ENCODE measurements at places on chromosomes 16 and 17.

GRCh38 chr16:84730406-84731106 is 30.8 kb downstream of the USP10 start:
- DNase-seq: no peak

DNA sequence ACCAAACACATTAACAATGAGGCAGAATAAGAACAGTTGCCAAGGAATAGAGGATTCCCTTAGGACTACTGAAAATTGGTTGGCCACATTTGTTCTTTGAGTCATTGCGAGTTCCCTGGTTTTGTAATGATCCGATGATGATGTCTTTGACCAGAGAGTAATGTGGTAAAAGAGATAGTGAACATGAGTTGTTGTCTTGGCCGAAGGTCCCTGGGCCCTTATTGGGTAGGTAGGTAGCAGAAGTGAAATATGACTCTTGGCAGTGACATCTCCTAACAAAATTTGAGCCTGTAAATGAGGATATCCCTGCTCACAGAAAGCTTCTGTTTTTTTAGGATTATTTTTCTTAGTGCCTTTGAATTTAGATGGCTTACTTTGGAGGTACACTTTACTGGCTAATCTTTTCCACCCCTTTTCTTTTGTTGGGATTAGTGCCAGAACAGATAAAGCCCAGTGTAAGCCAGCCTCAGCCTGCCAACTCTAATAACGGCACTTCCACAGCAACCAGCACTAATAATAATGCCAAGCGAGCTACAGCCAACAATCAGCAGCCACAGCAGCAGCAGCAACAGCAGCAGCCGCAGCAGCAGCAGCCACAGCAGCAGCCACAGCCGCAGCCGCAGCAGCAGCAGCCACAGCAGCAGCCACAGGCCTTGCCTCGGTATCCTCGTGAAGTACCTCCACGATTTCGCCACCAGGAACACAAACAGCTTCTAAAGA is 47.2 kb downstream of the TNRC6A start:
- no peak for DNase-seq

DNA sequence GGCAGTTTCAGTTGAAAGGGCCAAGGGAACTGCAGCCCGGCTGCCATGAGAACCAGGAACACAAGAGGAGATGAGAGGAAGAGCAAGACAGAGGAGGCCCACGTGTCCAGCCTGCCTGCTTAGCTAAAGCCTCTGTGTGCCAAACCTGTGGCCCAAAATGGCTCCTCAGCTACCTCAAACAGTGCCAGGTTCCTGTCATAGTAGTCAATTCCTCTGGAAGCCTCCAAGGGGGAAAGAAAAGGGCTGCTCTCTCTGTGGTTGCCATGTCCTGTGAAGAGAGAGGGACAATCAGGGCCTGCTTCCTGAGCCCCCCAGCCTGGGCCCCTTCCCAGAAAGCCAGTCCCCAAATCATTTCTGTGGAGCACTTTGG is 5.2 kb downstream of the SLC12A4 start:
- no peak for DNase-seq

GRCh38 chr16:9898555-9898954 is 283.7 kb downstream of the GRIN2A start:
- no peak for DNase-seq

GRCh38 chr17:70523426-70523825 is 354.1 kb downstream of the KCNJ2 start:
- DNase-seq: peak; percentile 14

GRCh38 chr16:1991135-1991551 is 1.4 kb downstream of the SYNGR3 start:
- no peak for DNase-seq

- DNase-seq: no peak
Observed at GRCh38 chr16:89293276-89294143, 76.0 kb downstream of the ZNF778 start.

DNA sequence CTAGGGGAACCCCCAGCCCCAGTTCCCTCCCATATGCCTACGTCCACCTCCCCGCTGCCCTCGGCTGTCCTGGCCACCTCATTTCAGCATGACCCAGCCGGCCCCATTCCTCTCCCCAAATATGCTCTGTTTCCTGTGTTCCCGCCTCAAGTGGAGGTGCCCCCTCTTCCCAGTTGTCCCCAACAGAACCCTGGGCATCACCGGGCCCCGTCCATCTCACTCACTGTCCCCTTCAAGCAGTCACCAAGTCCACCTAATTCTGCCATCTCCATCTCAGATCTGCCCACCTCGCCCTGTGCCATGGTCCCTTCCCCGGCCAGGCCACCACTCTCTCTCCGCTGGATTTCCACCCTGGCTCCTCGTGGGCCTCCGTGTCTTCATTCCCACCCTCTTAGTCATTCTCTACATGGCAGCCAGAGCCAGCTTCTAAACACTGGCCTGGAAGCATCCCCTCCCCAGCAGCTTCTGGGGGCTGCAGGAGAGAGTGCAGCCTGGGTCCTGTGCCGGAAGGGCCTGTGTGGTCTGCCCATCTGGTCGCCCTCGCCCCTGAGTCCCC is 12.8 kb downstream of the CDK3 start:
- no peak for DNase-seq

DNA sequence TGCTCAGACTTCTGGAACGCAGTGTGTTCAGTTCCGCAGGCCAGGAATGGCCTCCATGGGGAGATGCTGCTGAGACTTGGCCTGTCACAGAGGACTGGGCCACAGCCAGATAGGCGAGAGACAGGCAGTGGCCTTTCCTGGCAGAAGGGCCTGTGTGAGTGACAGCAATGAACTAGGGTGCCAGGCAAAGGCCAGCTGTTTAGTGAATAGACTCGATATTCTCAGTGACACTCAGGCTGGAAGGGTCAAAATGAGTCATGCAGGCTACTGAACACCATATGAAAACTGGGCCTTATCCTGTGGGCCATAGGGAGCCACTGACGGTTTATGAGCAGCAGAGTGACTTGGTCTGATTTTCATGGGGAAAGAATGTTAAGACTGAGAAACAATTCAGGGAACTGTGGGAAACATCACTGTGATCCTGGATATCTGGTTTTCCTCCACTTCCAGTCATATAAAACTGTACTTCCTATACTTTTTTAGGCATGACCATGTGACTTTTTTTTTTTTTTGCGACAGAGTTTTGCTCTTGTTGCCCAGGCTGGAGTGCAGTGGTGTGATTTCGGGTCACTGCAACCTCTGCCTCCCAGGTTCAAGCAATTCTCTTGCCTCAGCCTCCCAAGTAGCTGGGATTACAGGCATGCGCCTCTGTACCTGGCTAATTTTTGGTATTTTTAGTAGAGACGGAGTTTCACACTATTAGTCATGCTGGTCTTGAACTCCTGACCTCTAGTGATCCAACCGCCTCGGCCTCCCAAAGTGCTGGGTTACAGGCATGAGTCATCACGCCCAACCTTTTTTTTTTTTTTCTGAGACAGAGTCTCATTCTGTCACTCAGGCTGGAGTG is 5.2 kb upstream of the NUBP1 start:
- no peak for DNase-seq

DNA sequence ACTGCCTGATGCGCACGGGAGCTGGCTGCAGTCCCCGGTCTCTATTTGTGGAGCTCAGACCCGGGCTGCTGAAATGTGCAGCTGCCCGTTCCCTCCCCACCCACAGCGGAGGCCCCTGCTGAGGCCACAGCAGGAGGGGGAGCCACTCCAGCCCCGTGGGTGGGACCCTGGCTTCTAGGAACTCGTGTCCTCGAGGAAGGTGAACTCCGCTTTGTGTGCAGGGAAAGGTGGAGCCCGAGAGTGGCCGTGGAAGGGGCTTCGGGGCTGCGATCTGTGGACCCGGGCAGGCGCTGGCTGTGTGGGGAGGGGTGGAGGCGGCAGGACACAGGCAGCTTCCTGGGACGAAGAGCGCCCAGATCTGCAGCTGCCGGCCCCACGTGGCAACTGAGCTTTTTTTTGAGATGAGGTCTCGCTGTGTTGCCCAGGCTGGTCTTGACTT is 2.9 kb downstream of the CCDC154 start:
- no peak for DNase-seq

DNA sequence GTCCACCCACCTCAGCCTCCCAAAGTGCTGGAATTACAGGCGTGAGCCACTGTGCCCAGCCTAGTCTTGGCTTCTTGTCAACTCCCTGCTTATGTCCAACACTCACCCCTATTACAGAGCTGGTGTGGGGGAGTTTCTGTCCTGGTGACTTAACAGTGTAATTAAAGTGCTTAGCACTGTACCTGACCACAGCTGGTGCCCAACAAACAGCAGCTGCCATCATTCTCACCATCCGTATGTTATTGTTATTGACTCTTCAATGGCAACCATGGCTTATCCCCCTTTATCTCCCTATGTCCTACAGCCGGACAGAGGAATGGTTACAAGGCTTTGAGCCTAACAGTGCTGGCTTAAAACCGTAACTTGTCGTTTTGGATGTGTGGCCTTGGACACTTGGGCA is 17.0 kb upstream of the BRCA1 start:
- DNase-seq: no peak

DNA sequence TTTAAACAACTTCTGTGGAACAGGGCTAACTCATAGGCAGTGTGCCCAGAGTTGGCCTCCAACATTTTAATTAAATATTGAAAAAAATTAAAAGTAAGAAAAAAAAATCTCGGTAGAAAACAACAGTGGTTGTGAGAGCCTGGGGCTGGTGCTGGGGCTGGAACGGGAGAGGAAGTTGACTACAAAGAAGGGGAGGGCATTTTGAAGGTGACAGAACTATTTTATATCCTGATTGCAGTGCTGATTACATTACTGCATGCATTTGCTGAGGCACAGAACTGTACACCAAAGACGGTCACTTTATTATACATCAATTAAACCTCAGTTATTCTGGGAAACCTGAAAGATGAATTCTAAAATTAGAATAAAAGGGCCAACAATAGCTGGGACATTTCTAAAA is 142.5 kb downstream of the PARN start:
- DNase-seq: no peak

- DNase-seq: no peak
Observed at GRCh38 chr17:39118674-39119419, 32.6 kb downstream of the PLXDC1 start.

DNA sequence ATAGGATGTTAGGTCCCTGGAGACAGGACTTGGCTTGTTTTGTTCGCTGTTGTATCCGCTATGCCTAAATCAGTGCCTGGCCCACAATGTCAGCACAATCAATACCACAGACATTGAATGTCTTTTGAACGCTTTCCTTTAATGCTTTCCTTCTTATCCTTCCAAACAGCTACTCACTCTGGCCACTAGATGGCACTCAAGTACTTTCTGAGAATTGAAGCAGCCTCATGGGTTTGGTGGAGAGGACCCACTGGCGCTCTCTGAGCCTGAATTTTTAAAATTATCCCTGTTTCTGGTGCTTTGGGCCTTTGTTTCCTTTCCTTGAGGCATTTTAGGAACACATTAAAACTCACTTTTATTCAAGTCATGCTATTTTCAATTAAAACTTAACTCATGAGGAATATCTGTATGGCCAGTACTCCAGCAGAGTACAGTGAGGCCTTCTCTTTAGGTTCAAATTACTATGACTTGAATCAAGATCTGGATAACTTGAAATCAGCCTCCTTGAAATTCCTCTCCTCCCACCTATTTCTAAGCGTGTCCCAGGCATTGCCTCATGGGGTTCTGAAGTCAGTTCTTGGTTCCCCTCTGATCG is 3.2 kb upstream of the NLRP1 start:
- peak; percentile 60 for DNase-seq

GRCh38 chr17:73595931-73596330 is 48.3 kb downstream of the SDK2 start:
- DNase-seq: no peak

DNA sequence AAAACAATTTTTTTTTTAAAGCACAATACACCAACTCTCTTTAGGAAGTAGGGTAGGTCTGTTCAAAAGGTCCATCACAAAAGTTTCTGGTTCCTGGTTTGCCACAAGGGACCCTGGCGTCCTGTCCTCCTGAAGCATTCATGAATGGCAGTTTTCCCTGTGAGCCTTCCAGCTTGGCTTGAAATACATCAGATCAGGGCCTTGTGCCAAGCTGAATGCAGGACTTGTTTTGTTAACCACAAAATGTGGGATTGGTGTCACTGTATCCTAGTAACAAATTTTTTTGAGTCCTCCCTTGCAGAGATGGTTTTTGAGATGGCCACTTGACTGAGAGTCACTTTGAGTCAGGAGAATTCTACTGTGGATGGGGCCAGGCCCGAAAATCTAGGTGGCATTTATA is 3.9 kb downstream of the GNAO1 start:
- no peak for DNase-seq

DNA sequence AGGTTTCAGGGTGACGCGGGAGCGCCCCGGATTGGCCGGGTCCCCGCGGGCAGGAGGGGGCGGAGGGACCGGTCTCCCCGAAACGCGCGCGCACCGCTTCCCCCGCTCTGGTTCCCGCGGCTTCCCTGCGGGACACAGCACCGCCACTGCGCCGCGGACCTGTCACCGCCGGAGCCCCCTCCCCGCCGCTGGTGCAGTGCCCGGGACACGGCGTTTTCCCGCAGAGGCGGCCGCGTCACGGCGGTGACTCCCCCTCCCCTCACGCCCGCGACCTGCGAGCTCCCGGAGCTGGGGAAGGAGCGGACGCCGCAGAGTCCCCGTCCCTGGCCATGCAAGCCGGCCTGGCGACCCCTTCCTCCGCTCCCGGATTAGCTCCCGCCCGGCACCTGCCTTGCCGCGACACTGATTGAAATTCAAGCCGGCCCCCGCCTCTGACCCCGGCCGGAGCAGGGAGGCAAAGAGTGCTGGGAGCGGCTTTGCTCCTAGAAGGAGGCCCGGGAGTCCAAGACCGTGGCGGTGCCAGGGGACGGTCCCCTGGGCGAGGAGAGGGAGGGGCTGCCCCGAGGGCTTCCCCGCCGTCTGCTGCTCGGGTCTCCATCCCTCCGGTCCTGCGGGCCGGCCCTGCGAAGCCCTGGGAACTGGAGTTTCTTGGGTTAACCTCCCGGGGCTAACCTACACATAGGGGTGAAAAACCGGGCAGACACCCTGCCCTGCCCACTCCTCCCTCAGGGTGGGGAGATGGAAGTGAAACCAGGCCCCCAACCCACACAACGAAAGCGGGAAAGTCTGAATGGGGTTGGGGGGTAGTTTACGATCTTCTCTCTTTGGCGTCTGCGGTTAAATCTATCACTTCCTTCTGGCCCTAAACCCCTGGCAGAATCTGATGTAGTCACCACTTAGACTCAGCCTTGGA is 1.0 kb downstream of the RHBDL3 start:
- DNase-seq: no peak

GRCh38 chr17:77359236-77359635 is 218.5 kb downstream of the SEC14L1 start:
- no peak for DNase-seq

DNA sequence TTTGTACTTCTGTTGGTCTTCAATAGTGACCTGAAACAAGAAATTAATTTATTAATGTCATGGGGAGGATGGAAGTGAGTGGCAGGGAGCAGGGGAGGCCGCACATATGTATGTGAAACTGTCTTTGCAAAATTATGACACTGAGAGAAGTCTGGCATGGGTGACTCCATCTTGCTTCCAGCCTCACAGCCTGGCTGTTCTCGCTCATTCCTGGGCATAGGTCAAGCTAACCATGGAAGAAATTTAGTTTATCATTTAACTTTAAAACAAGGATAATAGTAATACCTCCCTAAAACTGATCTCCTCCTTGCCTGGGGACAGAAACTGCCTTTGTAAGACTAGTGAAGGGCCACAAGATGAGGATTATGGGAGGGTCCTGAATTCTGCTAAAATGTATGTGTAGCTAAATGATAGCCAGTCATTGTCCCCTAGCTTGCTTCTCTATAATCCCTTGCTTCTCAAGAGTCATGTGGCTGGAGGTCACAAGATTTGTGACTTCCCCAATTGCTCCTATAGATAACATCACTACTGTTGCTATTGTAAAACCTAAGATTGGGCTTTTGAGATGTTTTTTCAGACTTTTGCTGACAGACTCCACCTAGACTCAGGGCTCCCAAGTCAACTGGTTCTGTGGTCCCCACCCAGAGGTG is 126.0 kb downstream of the HS3ST3A1 start:
- DNase-seq: no peak
